ENCODE measurements at places on chromosomes 1 and 21. TPM values are rescaled to one million over a fixed set of nuclear protein-coding genes. Genes with fewer than 3 reads are reported as not detected.

Gene PCSK9
- total RNA-seq: not detected

Gene KCNE2
- 0.99 TPM for total RNA-seq

Gene F13B
- total RNA-seq: not detected

Gene SHE
- total RNA-seq: 10.2 TPM

Gene TRPM2
- total RNA-seq: 3.9 TPM

Gene LCE3E
- total RNA-seq: not detected

Gene PEX14
- 14.4 TPM for total RNA-seq

Gene TACSTD2
- 0.55 TPM for total RNA-seq

Gene SYT2
- total RNA-seq: 0.16 TPM

Gene IL23R
- total RNA-seq: not detected

- DNase-seq: peak; percentile 65
These were observed 30.0 kb upstream of the EPS8L3 start for GRCh38 chr1:109793486-109794318.

- DNase-seq: no peak
These were observed 99.9 kb upstream of the TIAM1 start for GRCh38 chr21:31443736-31444521.

DNA sequence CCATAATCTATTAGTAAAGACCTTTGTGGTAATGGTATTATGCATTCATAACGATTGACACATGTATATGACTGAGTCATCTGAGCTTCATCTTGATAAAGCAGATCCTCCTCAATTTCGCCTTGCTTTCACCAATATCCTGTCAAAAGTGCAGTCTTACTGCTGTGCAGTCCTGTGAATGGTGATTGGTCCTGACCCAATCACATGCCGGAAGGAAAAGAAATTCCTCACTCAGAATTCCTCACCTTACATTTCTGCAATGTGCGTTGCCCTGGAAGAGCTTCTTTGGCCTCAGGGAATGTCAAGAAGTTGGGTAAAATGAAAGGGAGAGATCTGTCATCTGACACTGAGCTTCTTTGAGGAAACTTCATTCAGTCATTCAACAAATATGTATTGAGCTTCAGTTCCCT is 121.0 kb upstream of the TSPAN2 start:
- DNase-seq: no peak

- DNase-seq: no peak
These were observed 20.9 kb downstream of the UQCRHL start for GRCh38 chr1:15786581-15786980.

GRCh38 chr1:31637915-31638673 is 6.6 kb downstream of the PEF1 start:
- DNase-seq: no peak

DNA sequence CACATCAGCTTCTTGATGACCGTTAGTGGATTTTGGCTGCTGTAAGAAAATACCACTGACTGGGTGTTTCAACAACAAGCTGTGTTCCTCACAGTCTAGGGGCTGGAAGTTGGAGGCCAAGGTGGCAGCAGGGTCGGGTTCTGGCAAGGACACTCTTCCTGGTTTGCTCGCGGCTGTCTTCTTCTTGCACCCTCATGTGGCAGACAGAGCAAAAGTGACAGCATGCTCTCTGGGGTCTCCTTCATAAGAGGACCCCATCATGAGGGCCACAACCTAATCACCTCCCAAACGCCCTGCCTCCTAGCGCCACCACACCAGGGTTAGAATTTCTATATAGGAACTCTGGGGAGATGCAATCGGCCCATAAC is 18.6 kb upstream of the TSPEAR start:
- no peak for DNase-seq

- DNase-seq: no peak
These were observed 29.0 kb downstream of the DUSP10 start for GRCh38 chr1:221712776-221713431.

- DNase-seq: no peak
These were observed 141.2 kb downstream of the RWDD3 start for GRCh38 chr1:95375174-95375573.

DNA sequence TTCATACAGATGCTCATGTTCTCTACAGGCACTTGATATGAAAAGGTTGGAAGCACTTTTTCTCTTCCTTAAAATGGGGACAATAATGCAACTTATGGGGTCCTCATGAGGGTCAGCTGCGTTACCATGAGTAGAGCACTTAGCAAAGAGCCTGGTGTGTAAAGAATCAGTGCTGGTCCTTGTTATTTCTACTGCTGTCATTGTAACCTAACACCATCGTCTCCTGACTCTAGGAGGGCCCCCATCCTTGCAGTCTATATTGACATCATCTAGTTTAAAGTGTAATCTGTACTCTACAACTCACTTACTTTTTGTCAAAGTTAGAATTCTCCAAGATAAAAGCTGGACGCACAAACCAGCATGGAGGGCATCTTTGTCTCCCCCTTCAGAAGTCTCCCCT is 2.4 kb downstream of the CAPN9 start:
- DNase-seq: no peak

DNA sequence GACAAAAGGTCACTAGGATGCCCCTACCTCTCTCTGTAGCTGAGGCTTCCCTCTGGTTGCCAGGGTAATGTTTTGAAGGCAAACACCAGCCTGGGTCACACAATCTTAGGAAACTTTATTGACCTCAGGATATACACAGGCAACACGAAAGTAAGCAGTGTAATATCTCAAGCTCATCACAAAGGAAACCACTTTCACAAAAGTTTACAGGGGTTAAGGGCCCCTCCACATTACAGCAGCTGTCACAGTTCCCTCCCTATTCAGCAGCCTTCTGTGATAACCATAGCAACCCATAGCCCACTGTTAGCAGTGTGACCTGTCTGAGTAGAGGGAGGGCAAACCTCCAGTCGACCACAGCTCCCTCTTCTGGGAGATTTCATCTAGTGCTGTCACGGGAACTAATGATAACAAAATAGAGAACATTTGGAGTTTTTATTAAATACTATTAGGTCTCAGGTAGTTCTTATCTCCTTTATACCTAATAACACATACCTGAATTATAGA is 149.8 kb downstream of the PTPRC start:
- DNase-seq: no peak

- DNase-seq: no peak
These were observed 196.1 kb upstream of the FGGY start for GRCh38 chr1:59100708-59101374.

DNA sequence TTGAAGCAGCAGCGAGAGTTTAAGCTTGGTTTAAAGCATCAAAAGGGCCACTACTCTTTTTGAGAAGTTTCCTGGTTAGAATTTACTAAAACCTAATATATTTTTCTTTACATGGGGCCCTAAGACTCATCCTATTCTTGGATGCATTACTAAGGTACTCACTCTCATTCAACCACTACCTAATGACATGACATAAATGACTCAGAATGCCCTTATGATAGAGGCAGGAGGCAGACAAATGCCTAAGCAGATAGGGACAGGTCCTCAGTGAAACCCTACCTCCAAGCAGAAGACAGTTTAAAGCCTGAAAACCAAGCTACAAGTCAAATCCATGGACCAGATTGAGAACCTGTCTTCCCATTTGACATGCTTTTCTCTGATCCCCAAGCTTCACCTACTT is 34.3 kb upstream of the SLC35A3 start:
- DNase-seq: no peak

DNA sequence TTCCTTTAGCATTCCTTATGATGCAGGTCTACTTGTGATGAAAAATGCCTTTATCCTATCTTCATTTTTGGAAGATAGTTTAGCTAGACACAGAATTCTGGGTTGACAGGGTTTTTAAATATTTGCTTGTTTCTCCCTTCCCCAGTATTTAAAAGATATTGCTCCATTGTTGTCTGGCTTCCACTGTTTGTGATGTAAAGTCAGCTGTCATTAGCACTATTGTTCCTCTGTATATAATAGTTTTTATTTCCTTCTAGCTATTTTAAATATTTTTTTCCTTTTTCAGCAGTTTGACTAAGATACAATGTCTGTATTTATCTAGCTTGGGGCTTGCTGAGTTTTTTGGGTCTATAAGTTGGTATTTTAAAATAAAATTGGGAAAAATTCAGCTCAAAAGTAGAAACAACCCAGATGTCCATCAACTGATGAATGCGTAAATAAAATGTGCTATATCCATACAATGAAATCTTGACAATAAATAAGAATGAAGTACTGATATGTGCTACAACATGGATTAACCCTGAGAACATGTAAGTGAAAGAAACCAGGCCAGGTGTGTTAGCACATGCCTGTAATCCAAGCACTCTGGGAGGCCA is 11.2 kb downstream of the IFT25 start:
- DNase-seq: no peak

DNA sequence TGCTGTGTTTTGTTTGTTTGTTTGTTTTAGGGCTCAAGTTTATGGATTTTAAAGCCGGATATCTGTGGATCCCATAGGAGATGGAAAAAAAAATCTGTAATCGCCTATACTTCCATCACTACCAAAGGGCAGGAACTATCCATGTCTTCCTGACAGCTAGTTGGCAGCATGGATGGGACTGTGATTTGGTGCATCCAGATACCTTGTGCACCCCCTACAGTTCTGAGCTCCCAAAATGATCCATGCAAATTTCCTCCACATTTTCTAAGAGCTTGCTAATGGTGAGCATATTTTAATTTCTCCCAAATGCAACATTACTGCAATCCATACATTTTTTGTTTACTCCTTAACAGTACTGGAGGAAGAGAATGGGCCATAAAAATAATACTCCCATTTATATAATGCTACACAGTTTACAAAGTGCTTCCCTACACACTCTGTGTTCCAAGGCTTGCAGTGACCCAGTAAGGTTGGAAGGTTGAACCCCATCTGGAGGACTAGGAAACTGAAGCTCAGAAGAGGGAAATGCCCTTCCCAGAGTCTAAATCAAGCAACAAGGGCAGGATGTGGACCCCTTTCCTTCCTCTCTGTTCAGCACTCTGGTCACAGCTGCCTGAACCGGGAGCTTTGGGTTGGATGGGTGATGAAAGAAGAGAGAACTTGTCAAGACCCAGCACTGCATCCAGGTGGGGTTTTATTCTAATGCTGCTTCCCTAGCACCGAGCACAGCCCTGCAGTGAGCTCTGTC is 48.0 kb downstream of the CAPN8 start:
- DNase-seq: no peak

GRCh38 chr1:11158720-11159321 is 30.3 kb upstream of the ANGPTL7 start:
- peak; percentile 8 for DNase-seq

- no peak for DNase-seq
These were observed 941 bp upstream of the TBCE start for GRCh38 chr1:235366286-235366685.

GRCh38 chr1:180270530-180271271 is 40.6 kb downstream of the LHX4 start:
- peak; percentile 46 for DNase-seq

DNA sequence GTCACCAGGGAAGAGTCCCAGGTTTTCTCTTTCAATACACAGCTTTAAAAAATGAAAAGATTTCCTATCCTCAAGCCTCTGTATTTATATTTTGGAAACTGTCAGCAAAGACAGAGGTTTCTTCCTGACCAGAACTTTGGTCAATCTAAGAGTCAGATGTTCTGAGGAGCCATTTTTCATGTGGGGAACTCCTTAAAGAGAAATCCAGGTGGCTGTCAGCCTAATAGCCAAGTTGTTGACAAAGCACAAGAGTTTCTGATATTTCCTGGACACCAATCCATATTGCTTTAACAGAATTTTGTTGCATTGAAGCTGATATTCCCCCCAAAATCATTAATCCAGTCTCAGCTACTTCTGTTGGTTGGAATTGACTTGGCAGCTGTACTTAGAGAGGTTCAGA is 318.6 kb upstream of the NFIA start:
- no peak for DNase-seq

DNA sequence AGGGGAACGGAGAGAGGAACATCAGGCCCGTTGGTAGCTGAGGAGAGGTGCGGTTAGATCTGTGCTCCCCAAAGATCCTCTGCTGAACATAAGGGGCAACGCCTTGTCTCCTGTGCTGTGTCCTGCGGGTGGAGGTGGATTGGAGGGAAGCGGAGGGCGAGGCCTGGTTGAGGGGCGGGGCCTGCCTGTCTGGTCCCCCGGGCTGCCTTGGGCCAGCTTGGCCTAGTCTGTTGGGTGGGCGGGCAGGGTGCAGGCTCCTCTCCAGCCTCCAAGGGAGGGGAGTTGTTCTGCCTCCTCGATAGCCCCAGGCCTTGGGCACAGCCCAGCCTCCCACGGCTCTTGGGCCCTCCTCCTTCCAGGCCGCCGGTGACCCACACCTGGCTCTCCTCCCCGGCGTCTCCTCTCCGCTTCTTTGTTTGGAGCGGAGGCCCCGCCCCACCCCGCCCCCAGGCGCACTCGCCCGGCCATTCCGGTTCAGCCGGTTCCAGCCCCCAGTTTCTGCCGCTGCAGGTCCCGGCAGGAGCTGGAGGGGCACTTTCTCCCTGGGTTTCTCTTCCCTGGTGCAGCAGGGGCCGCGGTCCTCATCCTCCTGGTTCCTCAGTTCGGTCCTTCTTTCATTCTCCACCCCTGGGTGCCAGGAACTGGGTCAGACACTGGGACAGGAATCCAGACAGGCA is 19.4 kb downstream of the PTPRF start:
- peak; percentile 74 for DNase-seq

- DNase-seq: peak; percentile 78
These were observed 87.8 kb downstream of the MRPL37 start for GRCh38 chr1:54287801-54288211.

DNA sequence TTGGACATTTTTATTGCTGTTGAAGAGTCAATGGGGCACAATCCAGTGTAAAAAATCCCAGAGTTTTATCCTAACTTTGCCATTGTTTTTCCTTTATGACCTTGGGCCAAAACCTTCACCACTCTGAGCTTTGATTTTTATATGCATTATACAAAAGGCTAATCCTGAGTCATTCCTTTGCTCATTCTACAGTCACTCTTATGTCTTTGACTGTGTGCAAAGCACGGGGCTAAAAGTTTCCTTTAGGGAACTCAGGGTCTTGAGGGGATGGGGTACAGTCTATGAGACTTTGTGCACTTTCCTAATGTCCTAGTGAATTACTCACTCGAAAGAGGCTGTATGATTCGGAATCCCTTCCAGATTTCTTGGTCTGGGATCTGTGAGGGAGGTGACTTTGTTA is 543.2 kb upstream of the CAMK1G start:
- DNase-seq: no peak

GRCh38 chr1:205933671-205934618 is 9.3 kb downstream of the SLC26A9 start:
- DNase-seq: no peak

DNA sequence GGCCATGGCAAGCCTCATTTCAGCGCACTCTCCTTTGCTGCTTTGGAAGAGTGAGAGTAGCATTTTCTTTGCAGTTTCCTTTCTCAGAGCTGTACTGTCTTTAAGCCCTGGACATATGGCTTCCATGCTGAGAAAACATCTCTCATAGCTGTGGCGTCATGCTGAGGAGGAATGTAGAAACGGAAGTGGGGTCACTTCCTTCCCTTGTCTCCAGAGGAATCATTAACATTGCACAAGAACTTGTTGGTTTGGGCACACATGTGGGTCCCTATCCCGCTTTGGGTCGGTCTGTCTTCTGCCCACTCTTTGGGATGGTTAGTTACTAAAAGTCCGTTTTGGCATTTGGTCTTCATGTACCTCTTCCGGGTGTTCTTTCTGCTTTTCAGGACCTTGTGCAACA is 5.6 kb downstream of the MFN2 start:
- DNase-seq: no peak

GRCh38 chr1:35605071-35605866 is 32.2 kb downstream of the TFAP2E start:
- DNase-seq: no peak
